ENCODE measurements at places on chromosomes 6 and 20. TPM values are rescaled to one million over a fixed set of nuclear protein-coding genes. Genes with fewer than 3 reads are reported as not detected.
A peak's percentile ranks its signal among the peaks of the same experiment; 100 is the strongest.

DNA sequence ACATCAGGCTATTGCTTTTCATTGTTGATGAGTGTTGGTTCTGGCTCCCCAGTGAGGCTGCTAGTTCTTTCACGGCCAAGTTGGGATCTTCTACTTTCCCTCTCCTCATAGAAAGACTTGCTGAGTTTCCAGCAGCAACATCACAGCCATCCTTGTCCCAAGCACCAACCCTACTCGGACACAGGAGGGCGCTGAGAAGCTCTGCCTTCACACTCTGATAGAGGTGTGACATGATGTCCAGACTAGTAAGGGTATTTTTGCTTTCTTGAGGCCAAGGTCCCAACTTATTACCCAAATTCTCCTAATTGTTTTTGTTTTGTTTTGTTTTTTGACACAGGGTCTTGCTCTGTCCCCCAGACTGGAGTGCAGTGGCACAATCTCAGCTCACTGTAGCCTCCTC is 3.0 kb upstream of the GCM1 start:
- peak; percentile 46 for DNase-seq

- DNase-seq = no peak
These were observed 32.4 kb downstream of the COL9A1 start for GRCh38 chr6:70270287-70271005.

GRCh38 chr20:25136643-25137559 is 55.0 kb upstream of the VSX1 start:
- peak; percentile 64 for DNase-seq

GRCh38 chr20:62382306-62383198 is 4.4 kb upstream of the RPS21 start:
- DNase-seq = peak; percentile 80

- DNase-seq = peak; percentile 36
These were observed 167.4 kb upstream of the OLIG3 start for GRCh38 chr6:137661601-137662000.

GRCh38 chr20:58868795-58869194 is 16.3 kb downstream of the GNAS start:
- peak; percentile 42 for DNase-seq

Gene TREM2
- not detected for total RNA-seq

Gene ATP5F1E
- total RNA-seq = 41.6 TPM

Gene COL9A3
- 0.99 TPM for total RNA-seq

Gene SMOC2
- not detected for total RNA-seq

Gene PGC
- not detected for total RNA-seq

Gene PRIM2
- total RNA-seq = 8.9 TPM
